Stomach (tissue), 19 donors: ENCODE measurements at places on chromosomes 3 and 15. TPM values are rescaled to one million over a fixed set of nuclear protein-coding genes. Genes with fewer than 3 reads are reported as not detected.

DNA sequence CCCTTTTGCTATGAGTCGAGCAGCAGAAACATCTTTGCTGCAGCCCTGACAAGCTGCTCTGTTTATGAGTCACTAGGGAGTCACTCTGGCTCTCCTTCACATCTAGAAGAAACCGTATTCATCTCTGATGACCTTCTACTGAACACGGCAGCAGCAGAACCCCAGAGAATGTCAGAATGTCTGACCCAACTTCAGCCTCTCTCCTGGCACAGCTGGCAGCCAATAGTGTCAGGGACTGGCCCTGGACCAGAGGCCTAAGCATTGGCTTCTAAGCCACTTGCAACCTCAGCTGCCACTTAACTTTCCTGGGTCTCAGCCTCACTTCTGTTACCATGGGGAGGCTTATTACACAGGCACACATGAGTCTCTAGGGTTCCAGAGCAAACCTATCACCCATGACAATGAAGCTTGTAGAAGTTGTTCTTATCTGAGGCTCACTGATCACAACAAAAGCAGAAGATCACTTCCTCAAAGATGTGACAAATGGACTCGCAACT is 184.1 kb upstream of the TLE3 start:
- no peak overlapping the region for H3K27ac ChIP-seq
- no peak overlapping the region for H3K4me3 ChIP-seq
- no peaks in the 10 kb centered on the region for H3K27me3 ChIP-seq
- peaks cover 6% of the 10 kb centered on the region for H3K4me1 ChIP-seq

DNA sequence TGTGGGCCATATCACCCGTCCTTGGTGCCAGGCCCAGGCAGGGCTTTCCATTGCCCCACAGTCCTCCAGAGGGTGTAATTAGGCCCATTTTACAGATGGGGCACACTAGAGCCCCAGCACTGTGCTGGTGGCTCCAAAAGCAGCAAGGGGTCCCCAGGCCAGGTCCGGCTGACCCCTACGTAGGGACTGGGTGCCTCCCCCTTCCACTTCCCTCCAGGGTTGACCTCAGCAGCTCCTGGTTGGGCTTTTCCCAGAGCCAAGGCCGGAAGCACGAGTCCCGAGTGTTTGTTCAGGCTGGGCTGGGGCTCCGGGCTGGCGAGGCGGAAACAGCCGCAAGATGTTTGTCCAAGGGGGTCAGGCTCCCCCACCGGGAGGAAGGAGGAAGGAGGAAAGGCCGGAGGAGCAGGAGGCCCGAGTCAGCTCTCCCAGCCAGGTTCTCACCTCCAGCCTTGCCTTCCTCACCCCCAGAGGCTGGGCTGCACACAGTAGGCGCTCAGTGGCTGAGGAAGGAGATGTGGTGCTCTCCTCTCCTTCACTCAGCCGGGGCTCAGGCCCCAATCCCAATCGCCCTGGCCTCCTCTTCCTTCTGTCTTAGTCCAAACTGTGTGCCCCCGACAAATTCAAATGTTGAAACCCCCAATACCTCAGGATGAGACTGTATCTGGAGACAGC is 17.1 kb upstream of the PLXND1 start:
- H3K4me3 ChIP-seq, result no peak overlapping the region
- no peaks in the 10 kb centered on the region for H3K36me3 ChIP-seq
- H3K4me1 ChIP-seq, result peaks cover 87% of the 10 kb centered on the region
- DNase-seq, result peak; percentile 92
- H3K27me3 ChIP-seq, result no peaks in the 10 kb centered on the region

- H3K4me1 ChIP-seq, result no peaks in the 10 kb centered on the region
- H3K27ac ChIP-seq, result no peak overlapping the region
- H3K4me3 ChIP-seq, result no peak overlapping the region
- no peaks in the 10 kb centered on the region for H3K36me3 ChIP-seq
- DNase-seq, result no peak
Measured at GRCh38 chr3:194285850-194286197, 65.3 kb downstream of the CPN2 start.

- H3K27me3 ChIP-seq, result no peaks in the 10 kb centered on the region
- H3K4me3 ChIP-seq, result no peak overlapping the region
- DNase-seq, result no peak
- H3K4me1 ChIP-seq, result no peaks in the 10 kb centered on the region
Measured at GRCh38 chr3:149332771-149333170, 665 bp downstream of the TM4SF18 start.

GRCh38 chr15:41231422-41232226 is 556 bp downstream of the CHP1 start:
- H3K27me3 ChIP-seq, result no peaks in the 10 kb centered on the region
- peak overlapping the region; percentile 94 for H3K27ac ChIP-seq
- H3K4me1 ChIP-seq, result peaks cover 38% of the 10 kb centered on the region

- no peak for DNase-seq
- H3K36me3 ChIP-seq, result no peaks in the 10 kb centered on the region
- peaks cover 59% of the 10 kb centered on the region for H3K4me1 ChIP-seq
- H3K27ac ChIP-seq, result peak overlapping the region; percentile 4
- no peak overlapping the region for H3K4me3 ChIP-seq
Measured at GRCh38 chr15:67922971-67923945, 83.4 kb upstream of the RNU6-1 start.

GRCh38 chr3:42188376-42188775 is 77.6 kb downstream of the CCK start:
- H3K27me3 ChIP-seq, result no peaks in the 10 kb centered on the region
- H3K27ac ChIP-seq, result peak overlapping the region; percentile 73
- peaks cover 57% of the 10 kb centered on the region for H3K36me3 ChIP-seq
- no peak for DNase-seq
- H3K4me3 ChIP-seq, result no peak overlapping the region

DNA sequence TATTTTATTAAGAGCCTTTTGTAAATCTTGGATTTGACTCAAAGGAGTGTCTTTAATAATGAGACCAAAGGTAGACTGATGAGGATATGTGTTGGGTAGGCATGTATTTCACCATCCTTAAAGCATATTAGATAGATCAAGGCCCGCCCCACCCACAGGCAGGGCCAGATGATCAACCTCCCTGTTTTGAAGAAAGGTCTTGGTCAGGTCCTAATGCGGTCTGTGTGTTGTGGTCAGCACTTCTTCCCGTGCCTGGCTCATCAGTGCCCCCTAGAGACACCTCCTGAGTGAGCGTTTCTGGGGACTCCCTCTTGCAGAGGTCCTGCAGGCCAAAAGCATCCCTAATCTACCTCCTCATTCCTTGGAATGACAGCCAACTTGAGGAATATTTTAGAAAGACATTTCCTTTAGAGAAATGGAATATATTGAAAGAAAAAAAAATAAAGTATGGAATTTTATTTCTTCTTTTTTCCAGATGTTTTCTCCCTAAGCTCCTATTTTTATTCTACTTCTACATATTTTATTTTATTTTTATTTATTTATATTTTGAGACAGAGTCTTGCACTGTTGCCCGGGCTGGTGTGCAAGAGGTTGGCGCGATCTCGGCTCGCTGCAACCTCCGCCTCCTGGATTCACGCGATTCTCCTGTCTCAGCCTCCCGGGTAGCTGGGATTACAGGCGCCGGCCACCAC is 6.0 kb downstream of the TM4SF4 start:
- DNase-seq, result peak; percentile 92
- H3K36me3 ChIP-seq, result no peaks in the 10 kb centered on the region
- H3K4me3 ChIP-seq, result no peak overlapping the region
- peaks cover 8% of the 10 kb centered on the region for H3K4me1 ChIP-seq

- H3K4me3 ChIP-seq, result no peak overlapping the region
- H3K27ac ChIP-seq, result no peak overlapping the region
- H3K36me3 ChIP-seq, result no peaks in the 10 kb centered on the region
- DNase-seq, result no peak
- H3K4me1 ChIP-seq, result no peaks in the 10 kb centered on the region
Measured at GRCh38 chr15:50176869-50177268, 5.1 kb upstream of the SLC27A2 start.

DNA sequence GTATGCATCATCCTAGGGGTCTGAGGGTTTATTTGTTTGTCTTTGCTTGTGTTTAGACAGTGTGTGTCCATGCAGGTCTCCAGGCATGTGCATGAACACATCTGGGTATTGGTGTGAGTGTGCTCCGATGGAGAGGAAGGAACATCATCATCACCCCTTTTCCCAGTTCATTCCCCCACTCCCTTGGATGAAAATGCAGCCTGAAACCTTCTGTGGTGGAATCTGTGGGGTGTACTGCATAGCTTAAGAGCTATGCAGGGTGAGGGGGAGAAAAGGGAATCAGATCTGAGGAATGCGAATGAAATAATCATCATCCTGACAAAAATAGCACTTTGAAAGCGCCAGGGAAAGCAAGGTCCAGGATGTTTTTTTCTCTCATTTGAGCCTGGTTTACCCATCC is 520.1 kb downstream of the NTRK3 start:
- H3K4me3 ChIP-seq, result no peak overlapping the region
- H3K4me1 ChIP-seq, result no peaks in the 10 kb centered on the region
- no peaks in the 10 kb centered on the region for H3K36me3 ChIP-seq
- no peak for DNase-seq
- H3K27ac ChIP-seq, result no peak overlapping the region

DNA sequence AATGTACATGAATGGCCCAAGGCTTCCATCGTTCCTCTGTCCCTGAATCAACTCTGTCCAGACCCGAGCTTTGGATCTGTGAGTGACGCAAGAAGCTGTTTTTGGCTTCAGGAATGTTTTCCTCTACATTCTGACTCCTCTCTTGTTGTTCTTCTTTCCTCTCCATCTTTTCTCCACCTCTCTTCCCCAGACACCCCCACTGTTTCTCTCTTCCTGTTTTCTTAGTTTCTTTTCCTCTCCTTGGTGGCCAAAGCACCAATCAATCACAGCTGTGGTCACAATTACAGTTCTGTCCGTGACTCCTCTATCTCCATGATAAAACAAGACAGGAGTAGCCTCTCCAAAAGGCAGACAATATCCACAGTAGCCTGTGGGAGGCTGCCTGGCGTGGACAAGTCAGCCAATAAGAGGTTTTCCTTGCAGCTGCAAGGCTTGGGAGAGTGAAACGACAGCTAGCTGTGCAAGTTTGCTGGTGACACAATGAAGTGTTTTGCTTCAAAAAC is 4.9 kb upstream of the TMEM212 start:
- DNase-seq, result peak; percentile 68
- H3K27me3 ChIP-seq, result no peaks in the 10 kb centered on the region
- H3K27ac ChIP-seq, result peak overlapping the region; percentile 8
- no peaks in the 10 kb centered on the region for H3K36me3 ChIP-seq

GRCh38 chr15:57597431-57597830 is 5.7 kb downstream of the MYZAP start:
- peaks cover 5% of the 10 kb centered on the region for H3K27me3 ChIP-seq
- H3K27ac ChIP-seq, result peak overlapping the region; percentile 81
- no peak overlapping the region for H3K4me3 ChIP-seq
- DNase-seq, result no peak
- H3K36me3 ChIP-seq, result no peaks in the 10 kb centered on the region

GRCh38 chr15:82044373-82045178 is 1.2 kb downstream of the MEX3B start:
- DNase-seq, result peak; percentile 84
- H3K27ac ChIP-seq, result peak overlapping the region; percentile 94
- H3K36me3 ChIP-seq, result no peaks in the 10 kb centered on the region
- peaks cover 49% of the 10 kb centered on the region for H3K4me1 ChIP-seq
- H3K27me3 ChIP-seq, result peaks cover 46% of the 10 kb centered on the region

GRCh38 chr15:62455441-62455921 is 290.4 kb upstream of the C2CD4B start:
- H3K27ac ChIP-seq, result no peak overlapping the region
- no peaks in the 10 kb centered on the region for H3K27me3 ChIP-seq
- no peak for DNase-seq
- H3K4me3 ChIP-seq, result no peak overlapping the region

DNA sequence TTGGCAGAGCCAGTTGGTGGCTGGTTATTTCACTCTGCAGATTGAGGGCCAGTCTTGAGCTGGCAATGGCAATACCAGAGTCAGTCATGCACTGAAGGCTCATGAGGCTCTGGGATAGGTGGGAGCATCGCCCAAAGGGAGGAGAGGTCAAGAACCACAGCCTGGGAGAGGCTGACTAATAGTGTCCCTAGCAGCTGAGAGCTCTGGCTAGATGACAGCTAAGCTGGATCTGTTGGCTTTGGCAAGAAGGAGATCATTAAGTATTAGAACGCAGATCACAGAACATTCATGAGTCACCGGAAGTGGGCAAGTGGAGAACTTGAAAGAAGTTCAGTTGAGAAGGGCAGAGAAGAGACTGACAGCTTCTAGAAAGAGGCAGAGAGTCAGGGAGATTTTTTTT is 521.1 kb downstream of the NR2F2 start:
- H3K36me3 ChIP-seq, result no peaks in the 10 kb centered on the region
- H3K4me1 ChIP-seq, result no peaks in the 10 kb centered on the region
- H3K27ac ChIP-seq, result no peak overlapping the region
- DNase-seq, result no peak
- no peaks in the 10 kb centered on the region for H3K27me3 ChIP-seq

- H3K27me3 ChIP-seq, result no peaks in the 10 kb centered on the region
- H3K4me3 ChIP-seq, result no peak overlapping the region
- no peak overlapping the region for H3K27ac ChIP-seq
- peaks cover 9% of the 10 kb centered on the region for H3K4me1 ChIP-seq
- peak; percentile 29 for DNase-seq
Measured at GRCh38 chr15:34182942-34183341, 27.0 kb downstream of the KATNBL1 start.

Gene WDR49
- total RNA-seq, result 2.2 TPM

Gene NAA80
- total RNA-seq, result 107 TPM

Gene MYRIP
- total RNA-seq, result 10.7 TPM

Gene DUOX1
- total RNA-seq, result 111 TPM

Gene GP5
- total RNA-seq, result 0.18 TPM

Gene DNAJA4
- 33.0 TPM for total RNA-seq

Gene IMPG2
- under 0.01 TPM for total RNA-seq

Gene OR5H2
- not detected for total RNA-seq

Gene SV2B
- 0.45 TPM for total RNA-seq

Gene SLC28A2
- 1.8 TPM for total RNA-seq
